LHCN-M2 (cell line): ENCODE measurements at places on chromosomes 7 and 10. TPM values are rescaled to one million over a fixed set of nuclear protein-coding genes. Genes with fewer than 3 reads are reported as not detected.

Gene TAS2R41
- total RNA-seq, result not detected in 2 replicates

Gene PAX4
- total RNA-seq, result not detected in 2 replicates

Gene ZNF467
- total RNA-seq, result 0.26 TPM in 1 of 2 replicates, not detected in the other

DNA sequence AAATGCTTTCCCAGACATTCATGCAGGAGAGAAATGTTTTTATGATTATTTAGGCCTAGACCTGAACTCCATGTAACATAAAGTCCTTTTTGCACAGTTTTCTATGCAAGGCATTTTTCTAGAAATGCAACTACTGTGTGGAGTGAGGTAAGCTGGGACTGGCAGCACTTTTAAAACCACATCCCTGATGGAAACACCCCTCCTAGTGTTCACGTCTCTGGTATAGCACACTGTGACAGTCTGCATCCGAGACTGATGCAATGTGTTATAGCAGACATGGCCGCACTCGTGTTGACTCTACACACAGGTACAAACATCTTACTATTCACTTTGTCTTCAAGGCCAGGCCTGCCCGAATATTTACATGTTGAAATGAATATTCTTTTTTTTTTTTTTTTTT is 19.3 kb upstream of the ERCC6 start:
- no peak for DNase-seq

DNA sequence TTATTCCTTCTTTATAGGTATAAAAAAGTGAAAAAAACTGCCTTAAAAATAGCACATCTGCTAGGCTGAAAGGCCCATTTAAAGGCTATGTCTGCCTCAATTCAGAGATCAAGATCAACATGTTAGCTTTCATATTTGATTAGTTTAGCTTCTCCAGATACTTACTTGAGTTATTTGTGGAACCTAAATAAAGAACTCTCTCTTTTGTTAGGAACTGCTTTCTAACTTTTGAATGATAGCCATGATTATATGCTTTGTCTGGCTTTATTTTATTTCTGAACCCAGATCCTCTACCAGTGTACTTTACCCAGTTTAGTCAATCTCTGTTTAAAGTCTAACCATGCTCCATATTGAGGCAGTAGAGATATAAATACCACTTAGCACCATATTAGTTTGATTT is 515.5 kb upstream of the SEMA3D start:
- no peak for DNase-seq

- DNase-seq, result no peak
Measured at GRCh38 chr7:131897790-131898165, 341.4 kb upstream of the PODXL start.

DNA sequence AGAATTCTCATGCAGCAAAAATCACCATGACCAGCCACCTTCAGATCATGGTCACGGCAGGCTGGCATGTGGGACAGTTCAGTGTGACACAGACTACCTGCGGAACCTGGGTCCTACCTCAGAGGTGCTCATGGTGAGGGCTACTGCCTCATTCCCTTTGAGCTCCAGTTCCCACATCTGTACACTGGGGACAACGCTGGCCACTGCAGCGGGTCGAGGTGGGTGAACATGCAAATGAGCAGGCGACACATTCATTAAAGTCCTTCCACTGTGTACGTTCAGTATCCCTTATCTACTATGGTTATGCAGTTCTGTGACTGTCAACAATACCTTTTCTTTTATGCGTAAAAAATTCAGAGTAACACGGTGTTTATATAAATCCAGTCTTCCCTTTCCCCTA is 218.7 kb upstream of the AOAH start:
- DNase-seq, result no peak

DNA sequence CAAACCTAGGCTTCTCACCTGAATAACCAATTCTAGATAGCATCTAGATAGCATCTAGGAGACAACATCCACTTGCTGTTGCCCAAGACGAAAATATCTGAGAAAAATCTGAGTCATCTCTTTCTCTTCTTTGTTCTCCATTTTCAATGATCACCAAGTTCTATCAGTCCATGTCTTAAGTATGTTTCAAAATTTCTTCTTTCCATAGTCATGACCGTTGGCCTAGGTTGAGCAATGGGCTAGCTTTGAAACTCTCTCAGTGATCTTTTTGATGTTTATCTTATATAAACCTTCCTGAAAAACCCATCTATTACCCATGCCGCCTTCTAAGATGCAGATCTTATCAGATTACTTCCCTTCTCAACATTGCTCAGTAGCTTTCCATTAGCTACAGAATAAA is 23.4 kb upstream of the CASD1 start:
- no peak for DNase-seq

DNA sequence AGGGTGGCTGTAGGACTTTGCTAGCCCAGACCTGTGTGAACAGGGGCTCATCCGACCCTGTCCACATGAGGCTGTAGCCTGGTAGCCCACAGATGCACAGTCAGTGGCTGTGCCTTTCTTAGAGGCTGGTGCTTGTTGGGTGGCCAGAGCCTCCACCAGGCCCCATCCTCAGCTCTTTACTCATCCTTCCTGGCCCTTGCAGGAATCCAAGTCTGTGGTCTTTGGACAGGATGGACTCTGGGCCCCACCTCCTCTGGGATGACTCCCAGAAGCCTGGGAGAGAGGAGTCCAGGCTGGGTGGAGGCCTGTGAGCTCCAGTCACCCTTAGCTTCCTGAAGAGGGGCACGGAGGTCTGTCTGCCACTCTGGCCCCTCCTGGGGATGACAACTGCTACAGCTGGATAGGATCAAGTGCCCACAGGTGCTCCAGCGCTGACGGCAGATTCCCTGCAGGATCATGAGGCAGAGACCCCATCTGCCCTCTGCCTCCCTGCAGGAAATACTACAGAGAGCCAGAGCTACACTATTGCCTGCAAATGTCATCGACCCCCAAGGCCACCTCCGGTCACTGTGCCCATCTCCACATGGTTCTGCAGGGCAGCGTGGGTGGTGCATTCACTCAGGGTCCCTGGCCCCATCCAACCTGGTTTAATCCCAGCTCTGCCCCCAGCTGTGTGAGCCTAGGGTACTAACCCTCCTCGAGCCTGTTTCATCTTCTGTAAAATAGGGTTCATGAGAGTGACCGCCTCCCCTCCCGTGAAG is 114.5 kb downstream of the PTPN20 start:
- no peak for DNase-seq
